ENCODE measurements at places on chromosomes 5 and 9.

DNA sequence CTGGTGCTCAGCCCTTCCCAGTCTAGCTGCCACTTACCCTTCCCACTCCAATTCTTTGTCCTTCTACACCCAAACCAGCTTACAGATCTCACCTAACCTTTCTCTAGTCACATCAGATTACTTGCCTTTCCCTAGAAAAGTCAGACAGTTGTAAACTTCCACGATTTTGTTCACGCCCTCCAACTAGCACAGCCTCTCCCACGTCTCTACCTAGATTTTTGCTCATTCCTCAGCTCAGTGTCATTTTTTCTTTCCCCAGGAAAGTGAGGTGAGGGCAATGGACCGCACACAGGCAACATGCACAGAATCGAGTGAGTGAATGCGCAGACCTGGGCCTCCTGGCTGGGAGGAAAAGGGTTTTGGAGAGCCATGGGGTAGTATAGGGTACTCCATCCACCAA, 20.9 kb upstream of the PRUNE2 start:
- DNase-seq, result no peak

DNA sequence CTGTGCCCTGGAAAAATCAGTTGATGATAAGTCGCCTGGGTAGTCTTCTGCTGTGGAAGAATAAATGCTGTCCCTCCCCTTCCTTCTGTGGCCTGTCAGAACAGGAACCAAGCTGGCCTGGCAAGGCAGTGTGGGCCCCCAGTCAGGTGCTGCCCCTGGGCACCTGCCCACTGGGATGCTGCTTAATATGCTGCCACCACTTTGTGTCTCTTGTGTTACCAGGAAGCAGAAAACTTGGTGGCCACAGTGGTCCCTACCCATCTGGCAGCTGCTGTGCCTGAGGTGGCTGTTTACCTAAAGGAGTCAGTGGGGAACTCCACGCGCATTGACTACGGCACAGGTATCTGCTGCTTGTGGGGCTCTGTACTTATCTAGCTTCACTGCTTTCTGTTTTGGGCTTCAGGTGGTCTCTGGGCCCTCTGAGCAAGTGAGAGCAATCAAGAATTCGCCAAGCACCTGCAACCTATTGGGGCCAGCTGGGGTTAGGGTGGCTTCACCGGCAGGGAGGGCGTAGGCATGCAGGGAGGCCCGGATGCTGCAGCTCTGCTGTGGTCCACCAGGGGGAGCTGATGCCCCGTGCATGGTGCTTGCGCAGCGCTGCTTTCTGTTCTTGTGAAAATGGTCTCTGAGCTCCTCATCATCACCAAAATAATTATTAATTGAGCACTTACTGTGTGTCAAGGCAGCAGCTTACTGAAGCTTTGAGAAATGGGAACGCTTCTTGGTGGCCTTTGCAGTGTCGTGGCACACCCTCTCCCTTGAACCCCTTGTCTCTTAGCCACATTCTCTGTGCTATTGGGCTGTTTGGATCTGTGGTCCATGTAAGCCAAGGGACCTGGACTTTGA, 20.3 kb downstream of the PTPA start:
- DNase-seq, result peak; percentile 59

DNA sequence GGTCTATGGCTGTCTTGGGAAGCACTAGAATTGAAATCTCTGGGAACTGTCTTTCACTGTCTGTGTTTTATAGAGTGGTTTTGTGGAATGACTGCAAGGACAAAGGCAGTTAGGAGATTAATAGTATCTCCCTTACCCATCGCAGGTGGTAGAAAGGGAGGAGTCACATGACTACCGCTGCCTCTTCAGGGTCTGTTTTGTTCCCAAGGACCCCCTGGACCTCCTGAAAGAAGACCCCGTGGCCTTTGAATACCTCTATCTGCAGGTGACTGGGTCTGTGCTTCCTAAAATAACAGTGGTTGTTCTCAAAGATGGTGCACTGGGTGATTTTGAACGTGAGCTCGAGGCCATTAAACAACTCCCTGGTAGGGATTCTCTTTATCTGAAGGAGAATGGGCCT, 22.8 kb upstream of the TRMT10B start:
- DNase-seq, result no peak

DNA sequence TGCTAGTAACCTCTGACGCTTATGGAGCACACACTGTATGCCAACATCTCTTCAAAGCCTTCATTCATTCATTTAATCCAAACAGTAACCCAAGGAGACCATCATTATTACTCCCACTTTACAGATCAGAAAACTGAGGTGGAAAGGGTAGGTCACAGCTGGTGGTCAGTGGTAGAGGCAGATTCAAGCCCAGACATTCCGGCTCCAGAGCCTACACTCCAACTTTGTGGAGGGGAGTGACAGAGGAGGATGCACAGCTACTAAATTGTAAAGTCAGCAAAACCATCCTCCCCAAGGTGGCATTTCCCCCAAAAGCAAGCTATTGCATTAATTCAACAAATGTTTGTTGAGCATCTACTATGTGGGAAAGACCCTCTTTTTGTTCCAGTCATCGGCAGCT, 110.5 kb upstream of the CPEB4 start:
- no peak for DNase-seq

GRCh38 chr5:13477118-13477737, 467.3 kb downstream of the DNAH5 start:
- DNase-seq, result peak; percentile 74

All from fibroblast of skin of back (primary cell).